Activated naive CD4-positive, alpha-beta T cell treated with Interleukin-2 at 50 U/mL for 16 hours (primary cell): ENCODE measurements at places on chromosomes 7 and 10.

DNA sequence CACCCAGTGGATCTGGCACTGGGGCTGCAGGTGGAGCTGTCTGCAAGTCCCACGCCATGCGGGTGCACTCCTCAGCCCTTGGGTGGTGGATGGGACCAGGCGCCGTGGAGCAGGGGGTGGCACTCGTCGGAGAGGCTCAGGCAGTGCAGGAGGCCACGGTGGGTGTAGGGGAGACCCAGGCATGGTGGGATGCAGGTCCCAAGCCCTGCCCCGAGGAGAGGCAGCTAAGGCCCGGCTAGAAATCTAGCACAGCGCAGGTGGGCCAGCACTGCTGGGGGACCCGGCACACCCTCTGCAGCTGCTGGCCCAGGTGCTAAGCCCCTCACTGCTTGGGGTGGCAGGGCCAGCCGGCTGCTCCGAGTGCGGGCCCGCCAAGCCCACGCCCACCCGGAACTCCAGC is 25.7 kb downstream of the HTR7 start:
- no peak for DNase-seq

DNA sequence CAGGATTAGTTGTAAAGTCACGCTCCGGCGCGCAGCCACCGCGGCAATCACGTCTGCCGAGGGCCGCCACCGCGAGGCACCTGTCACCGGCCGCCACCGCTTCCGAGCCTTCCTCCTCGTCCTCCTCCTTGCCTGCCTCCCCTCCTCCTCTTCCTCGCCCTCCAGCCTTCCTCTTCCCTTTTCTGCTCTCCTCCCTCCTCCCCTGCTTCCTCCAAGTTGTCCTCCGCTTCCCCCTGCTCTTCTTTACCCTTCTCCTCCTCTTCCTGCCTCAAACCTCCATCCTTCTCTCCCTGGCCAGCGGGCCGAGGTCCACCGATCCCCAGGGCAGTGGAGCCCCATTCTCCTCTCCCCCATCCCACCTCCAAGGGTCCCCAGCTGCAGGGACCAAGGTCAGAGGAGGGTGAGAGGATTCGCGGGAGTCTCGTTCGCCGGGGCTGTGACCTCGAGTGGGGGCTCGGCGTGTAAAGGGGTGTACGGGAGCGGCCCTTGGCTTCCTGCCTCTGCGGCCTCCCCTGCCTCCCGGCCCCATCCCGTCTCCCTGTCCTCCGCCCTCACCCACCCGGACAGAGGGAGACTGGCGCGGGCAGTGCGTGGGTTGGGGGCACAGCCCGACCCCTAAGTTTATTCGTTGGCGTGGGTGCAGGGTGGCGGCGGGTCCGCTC is 89.5 kb upstream of the PAX2 start:
- no peak for DNase-seq

DNA sequence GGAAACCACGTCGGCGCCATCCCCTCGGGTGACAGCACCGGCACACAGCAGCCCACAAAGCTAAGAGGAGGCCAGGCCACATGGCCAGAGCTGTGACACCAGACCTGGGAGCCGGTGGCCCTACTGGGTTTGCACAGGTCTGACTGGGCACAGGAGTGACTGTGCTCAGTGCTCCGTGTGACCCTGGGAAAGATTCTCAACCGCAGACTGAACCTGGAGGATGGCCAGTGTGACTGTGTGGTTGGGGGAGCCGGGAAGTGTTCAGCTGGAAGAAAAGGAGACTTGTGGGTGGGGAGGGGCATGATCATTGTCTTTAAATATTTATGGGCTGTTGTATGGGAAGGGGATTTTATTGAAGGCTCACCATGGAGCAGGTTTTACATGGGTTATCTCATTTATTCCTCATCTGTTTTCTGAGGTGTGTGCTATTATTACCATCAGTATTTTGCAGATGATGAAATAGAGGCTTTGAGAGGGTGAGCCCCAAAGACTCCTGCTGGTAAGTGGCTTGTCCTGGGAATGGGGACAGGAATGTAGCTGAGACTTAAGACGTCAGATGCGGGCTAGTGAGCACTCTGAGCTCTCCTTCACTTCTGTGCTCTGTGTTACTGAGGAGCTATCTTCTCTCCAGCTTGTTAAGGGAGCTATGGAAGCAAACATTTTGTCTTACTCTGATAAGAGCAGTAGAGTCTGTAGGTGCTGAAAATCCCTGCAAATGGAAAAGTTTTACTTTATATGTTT is 127.5 kb downstream of the TMEM178B start:
- DNase-seq = no peak

GRCh38 chr7:11177793-11178192 is 204.1 kb downstream of the PHF14 start:
- DNase-seq = no peak

- DNase-seq = no peak
These were observed 112.4 kb downstream of the CDK6 start for GRCh38 chr7:92723943-92724342.

DNA sequence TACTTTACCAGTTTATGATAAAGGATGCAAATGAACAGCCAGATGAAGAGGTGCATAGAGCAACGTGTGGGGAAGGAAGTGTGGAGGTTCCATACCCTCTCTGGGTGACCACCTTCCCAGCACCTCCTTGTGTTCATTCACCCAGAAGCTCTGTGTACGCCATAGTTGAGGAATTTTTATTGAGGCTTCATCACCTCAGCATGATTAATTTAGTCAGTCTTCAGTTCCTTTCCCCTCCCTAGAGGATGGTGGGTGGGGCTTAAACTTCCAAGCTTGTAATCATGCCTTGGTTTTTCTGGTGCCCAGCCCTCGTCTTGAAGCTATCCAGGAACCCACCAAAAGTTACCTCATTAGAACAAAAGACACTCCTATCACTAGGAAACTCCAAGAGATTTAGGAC is 162.7 kb downstream of the PLCE1 start:
- no peak for DNase-seq

DNA sequence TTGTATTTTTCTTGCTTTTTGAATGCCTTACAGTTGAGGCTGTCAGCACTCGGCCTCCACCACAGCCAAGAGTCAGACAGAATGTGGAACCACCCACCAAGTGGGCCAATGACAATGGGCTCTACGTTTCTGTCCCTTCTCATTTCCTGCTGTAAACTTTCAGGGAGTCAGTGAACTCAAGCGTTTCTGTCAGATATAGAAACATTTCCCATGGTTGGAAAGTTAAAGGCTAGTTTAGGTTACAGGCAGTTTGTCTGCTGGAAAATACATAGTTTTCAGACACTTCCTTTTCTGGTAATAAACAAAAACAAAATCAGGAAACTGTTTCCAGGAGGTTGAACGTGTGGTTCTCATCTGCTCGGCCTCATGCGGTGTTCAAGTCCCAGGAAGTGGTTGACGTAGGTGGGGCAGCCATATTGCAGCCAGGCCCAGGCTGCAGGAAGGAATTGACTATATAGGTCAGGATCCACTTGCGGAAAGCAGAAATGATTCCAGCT is 245.1 kb downstream of the CAMK1D start:
- DNase-seq = peak; percentile 37

- DNase-seq = no peak
These were observed 337.5 kb downstream of the CXCL12 start for GRCh38 chr10:44047361-44047760.

DNA sequence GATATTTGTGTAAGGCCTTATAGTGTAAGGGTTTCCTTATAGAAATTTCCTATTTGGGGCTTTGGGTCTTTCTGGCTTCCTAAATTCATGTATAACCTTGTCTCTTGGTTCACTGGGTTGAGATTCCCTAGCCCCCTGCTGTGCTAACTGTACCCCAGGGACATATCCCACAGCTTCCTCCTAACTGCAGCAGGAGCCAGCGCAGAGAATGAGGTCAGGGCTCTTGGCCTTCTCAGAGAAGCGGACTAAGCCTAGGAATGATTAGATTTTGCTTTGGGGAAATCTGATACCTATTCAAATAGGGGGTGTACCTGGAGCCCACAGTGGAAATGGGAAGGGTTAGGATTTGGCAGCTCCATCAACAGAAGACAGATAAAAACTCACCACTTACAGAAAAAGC is 138.1 kb upstream of the EFCAB10 start:
- no peak for DNase-seq

- DNase-seq = no peak
These were observed 79.5 kb upstream of the PRSS58 start for GRCh38 chr7:142337054-142338001.

GRCh38 chr7:137994216-137994615 is 7.7 kb downstream of the CREB3L2 start:
- DNase-seq = no peak

DNA sequence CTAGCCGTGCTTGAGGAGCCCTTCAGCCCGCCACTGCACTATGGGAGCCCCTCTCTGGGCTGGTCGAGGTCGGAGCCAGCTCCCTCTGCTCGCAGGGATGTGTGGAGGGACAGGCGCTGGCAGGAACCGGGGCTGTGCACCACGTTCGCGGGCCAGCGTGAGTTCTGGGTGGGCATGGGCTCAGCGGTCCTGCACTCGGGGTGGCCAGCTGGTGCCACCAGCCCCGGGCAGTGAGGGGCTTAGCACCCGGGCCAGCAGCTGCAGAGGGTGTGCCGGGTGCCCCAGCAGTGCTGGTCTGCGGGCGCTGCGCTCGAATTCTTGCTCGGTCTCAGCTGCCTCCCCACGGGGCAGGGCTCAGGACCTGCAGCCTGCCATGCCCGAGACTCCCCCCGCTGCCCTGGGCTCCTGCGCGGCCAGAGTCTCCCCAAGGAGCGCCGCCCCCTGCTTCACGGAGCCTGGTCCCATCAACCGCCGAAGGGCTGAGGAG is 90.8 kb upstream of the NRG3 start:
- no peak for DNase-seq

- DNase-seq = no peak
These were observed 129.7 kb downstream of the MARCHF5 start for GRCh38 chr10:92420546-92421275.

- no peak for DNase-seq
These were observed 404.7 kb downstream of the ARL4A start for GRCh38 chr7:13091974-13092707.

- DNase-seq = no peak
These were observed 6.9 kb downstream of the THNSL1 start for GRCh38 chr10:25023278-25023677.

DNA sequence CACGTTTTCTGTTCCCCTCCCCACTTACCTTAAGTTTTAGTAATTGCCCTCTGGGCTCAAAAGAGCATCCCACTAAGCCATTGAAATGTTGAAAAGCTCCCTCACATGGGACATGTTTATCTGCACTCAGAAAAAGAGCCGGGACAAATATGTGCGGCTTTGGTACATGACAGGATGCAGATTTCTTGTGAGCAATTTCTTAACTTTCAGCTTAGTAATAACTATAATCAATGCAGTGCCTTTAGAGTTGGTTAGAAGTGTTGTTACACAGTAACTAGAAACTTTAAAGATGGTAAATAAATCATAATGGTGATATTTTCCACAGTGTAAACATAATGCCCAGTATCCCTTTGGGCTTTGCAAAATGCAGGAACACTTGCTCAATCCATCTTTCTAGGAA is 89.2 kb downstream of the ZNF365 start:
- no peak for DNase-seq

GRCh38 chr7:24750441-24751055 is 6.7 kb downstream of the GSDME start:
- no peak for DNase-seq

- no peak for DNase-seq
These were observed 16.3 kb upstream of the COL1A2 start for GRCh38 chr7:94378356-94378755.

DNA sequence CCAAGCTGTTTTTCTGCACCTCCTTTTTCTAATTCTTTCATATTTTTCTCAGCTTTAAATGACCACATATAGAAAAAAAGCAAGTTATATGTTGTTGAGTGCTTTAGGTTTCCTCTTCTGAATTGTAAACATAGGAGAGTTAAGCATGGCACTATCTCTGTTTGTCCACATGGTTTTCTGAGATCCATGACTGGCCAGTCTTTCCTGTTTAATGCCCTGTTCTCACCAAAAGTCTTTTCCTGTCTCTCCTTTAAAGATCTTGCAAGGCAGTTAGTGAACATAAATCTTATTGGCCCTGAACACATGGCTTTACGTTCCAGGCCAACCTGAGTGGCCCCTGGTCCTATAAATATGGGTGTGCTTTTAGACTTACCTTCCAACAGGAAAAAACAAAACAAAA is 19.4 kb downstream of the TRPV5 start:
- DNase-seq = no peak

- no peak for DNase-seq
These were observed at the start of gene FRMD4A for GRCh38 chr10:14330388-14331061. Gene FRMD4A (minus strand): TSS chr10:14330924.

DNA sequence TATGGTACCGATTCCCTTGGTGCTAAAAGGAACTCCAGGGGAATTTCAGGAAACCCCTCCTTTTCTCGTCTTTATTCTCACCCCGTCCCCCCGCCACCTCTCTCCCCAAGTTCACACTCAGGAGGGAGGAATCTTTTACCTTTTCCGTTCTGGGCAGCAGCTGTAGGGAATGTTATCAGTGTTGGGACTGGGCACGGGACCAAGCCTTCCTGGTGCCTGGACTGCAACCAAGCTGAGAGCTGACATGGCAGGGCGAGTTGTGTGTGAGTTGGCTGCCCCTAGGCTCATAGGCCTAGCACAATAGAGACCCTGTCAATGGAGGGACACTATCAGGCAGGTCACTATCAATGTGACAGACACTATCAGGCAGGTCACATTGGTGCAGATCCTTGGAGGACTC is 121.4 kb downstream of the TCF7L2 start:
- DNase-seq = no peak

- DNase-seq = no peak
These were observed 1063.5 kb upstream of the LRRN3 start for GRCh38 chr7:110027385-110027784.

DNA sequence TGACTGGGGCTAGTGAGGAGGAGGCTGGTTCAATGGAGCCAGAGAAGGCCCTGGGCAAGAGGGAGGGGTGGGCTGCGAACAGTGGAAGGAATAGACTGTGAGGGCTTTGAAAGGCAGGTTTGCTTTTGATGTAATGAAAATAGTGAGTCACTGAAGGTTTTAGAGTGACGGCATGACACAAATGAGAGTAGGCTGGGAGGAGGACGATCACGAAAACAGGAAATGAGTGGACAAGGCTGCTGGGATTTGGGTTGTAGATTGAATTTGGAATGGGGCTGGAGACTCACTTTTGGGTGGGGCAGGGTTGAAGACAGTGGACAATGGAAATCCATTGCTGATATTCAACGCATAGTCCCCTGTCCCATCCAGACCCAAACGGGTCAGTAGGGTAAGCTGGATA is 139.6 kb downstream of the CDH23 start:
- DNase-seq = no peak
